ENCODE measurements at places on chromosomes 3 and 15.

DNA sequence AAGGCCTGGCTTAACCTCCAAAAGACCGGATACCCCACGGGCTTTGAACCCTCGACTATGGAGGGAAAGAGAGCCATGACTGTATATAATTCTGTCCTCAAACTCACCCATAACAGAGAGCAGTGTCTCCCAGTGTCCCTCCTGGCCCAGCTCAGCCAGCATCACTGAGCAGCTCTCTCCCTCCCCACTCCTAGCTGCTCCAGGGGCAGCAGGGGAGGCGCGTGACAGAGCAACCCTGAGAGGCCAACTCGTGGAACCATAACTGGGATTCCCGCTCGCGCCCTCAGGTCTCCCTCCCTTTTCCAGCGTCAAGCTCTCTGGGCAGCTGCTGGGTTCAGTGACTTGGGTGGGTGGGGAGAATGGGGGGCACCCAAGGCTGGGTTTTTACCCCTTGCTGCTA is 561 bp upstream of the CPLX3 start:
- no peak for DNase-seq

GRCh38 chr3:64131725-64132469 is 93.4 kb downstream of the PRICKLE2 start:
- DNase-seq = no peak

GRCh38 chr3:171586274-171586673 is 126.1 kb upstream of the TNIK start:
- no peak for DNase-seq

- no peak for DNase-seq
Measured at GRCh38 chr3:60392501-60392900, 858.8 kb downstream of the FHIT start.

DNA sequence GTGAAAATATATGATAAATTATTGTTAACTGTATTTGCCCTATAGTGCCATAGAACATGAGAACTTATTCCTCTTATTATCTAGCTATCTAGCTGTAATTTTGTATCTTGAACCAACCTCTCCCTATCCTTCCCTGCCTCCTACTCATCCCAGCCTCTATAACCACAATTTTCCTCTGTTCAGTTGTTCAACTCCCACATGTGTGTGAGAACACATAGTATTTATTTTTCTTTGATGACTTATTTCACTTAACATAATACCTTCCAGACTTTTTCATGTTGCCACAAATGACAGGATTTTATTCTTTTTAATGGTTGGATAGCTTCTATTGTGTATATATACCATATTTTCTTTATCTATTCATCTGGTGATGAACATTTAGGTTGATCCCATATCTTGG is 85.4 kb upstream of the SUCLG2 start:
- no peak for DNase-seq

GRCh38 chr3:20125897-20126296 is 60.1 kb downstream of the SGO1 start:
- no peak for DNase-seq

DNA sequence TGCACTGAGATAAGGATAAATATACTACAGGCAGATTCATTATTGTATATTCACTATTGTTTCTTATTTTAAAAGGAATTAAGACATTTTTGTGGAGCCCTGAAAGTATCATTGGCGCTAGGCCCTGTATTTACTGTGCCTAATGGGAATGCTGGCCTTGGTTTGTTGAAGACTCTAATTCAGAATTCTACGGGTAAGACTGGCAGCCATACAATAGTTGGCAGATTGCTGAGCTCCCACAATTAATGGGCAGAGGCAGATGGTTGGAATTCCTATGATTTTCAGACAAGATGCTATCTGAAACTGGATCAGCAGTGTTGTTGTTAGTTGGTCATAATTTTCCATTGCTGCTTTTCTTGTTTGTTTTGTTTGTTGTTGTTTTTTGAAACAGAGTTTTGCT is 14.7 kb downstream of the PGBD4 start:
- no peak for DNase-seq

DNA sequence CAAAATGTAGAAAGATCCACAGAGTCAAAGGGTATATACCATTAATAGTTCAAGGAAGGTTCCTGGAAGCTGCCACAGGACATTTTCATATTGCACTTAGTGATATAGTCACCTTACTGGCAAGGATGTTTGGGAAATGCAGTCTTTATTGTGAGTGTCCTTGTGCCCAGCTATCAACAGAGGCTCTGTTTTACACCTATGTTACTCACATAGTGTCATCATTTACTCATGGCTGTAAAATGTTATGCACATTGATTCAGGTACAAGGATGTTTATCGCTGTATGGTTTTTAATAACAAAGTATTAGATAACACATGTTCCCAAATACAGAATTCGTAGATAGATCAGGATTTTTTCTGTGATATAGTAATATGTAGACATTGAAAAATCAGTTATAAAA is 50.9 kb downstream of the ZPLD1 start:
- DNase-seq = no peak

DNA sequence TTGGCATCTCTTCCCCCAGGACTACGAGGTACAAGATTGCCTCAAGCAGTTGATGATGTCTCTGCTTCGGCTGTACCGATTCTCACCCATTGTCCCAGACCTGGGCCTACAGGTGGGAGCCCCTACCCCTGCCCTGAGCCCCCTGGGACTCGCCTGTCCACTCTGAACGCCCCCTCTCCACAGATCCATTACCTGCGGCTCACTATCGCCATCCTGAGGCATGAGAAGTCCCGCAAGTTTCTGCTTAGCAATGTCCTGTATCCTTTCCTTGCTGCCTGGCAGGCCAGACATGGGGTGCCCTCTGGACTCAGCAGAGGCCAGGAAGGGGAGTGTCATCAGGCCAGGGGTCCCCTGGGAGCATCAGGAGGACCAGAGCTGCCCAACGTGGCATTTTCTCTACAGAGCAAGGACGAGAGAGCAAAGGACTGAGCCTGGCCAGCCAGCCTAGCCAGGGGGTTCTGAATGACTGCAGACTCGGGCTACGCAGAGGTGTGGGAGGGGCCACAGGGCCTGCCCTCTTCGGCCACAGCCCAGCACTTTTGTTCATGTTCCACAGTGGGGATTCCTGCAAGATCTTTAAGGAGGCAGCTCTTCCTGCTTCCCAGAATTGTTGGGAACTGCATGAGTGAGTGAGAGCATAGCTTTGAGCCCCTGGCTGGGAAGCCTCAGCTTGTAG is 11.2 kb downstream of the RNF123 start:
- no peak for DNase-seq

GRCh38 chr3:102182162-102182561 is 252.7 kb upstream of the ZPLD1 start:
- DNase-seq = no peak

DNA sequence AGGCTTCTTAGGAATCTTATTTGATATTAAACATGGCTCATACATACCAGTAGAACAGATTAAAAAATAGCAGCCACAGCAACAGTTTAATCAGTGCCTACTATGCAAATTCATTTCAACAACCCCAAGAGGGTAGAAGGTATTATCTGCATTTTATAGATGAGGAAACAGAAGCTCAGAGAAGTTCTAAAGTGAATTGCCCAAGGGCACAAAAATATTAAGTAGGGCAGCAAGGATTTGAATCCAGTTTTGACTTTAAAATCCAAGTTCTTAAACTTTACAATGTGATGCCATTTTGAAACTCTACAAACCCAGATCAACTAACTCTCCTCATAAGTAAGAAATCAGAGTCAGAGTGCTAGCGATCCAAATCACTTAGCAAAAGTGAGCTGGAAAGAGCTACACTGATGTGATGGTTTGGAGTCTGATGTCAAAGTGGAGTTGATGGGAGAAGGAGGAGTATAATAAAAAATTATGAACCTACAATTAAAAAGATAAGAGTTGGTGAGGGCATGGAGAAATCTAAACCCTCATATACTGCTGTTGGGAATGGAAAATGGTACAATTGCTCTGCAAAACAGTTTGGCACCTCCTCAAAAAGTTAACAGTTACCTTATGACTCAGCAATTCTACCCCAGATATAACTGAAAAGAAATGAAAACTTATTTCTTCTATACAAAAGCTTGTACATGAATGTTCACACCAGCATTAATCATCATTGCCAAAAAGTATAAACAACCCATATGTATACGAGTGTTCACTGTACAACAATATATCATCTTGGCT is 51.0 kb upstream of the PLXND1 start:
- no peak for DNase-seq

DNA sequence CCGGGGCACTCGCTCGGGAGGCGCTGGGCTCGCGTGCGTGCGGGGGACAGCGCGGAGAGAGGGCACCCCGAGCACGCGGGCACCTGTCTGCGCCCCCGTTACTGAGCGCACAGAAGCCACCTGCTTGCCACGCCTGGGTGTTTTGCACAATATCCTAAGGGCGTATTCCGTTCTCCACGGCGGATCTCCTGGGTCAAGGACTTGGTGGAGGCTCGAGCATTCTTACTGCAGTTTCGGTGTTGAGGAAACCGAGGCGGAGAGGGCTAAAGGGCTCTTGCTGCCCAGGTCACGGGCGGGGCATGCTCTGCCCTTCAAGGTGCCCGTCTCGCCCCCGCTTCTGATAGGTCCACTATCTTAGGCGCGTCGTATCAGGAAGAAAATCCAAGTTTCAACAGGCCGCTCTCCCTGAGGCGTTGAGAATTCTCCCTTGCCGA is 526 bp downstream of the GPD1L start:
- DNase-seq = no peak

DNA sequence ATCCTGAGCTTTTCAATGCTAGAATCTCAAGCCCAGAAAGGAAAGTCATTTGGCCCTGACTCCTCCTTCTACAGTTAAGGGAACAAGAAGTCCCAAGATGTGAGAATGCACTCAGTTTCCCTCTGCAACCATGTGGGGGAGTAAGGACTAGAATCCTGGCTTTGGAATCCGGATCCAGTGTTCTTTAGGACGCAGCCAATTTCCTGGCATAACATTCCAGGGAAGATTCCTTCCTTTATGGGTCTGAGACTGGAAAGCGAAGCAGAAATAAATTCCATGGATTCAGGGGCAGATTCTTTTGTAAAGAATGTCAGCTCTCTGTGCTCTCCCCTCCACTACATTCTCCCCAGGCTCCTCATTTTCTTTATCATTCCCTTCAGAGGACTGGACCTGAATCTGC is 151.8 kb upstream of the SOX14 start:
- DNase-seq = no peak

- DNase-seq = no peak
Measured at GRCh38 chr3:51538115-51538458, 432 bp upstream of the RAD54L2 start.

DNA sequence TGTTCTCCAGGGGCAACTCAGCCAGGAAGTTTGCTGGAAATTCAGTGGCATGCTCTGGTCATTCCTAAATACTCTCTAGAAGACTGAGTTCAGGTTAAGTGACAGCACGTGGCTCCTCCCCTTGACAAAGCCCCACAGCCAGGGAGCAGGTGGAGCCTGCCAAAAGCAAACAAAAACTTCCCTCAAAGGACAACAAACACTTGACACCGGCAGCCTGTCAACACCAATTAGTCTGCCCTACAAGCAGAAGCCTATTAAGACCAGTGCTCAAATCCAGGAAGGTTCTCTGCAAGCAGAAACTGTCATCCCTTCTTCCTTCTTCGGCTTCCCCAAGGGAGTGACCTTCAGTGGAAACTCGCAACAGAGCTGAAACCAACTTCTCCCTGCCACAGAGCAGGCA is 5.0 kb downstream of the MEX3B start:
- no peak for DNase-seq

GRCh38 chr3:49840388-49840787 is 16.0 kb downstream of the TRAIP start:
- no peak for DNase-seq

DNA sequence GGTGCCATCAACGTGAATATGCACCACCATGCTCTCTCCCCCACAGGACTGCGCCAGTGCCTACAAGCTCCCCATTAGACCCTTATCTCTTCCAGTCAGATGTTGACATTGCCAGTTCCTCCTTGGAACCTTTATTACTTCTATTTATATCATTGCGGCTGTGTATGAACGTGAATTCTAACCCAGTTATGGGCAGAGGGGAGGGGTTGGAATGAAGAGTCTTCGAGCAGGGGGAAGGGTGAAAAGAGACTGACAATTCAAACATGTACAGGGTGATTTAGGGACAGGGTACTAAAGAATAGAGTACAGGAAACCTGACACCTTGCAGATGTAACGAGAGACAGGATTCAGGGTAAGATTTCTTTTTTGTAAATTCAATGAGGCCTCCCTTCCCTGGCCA is 41.8 kb upstream of the ST6GAL1 start:
- no peak for DNase-seq

DNA sequence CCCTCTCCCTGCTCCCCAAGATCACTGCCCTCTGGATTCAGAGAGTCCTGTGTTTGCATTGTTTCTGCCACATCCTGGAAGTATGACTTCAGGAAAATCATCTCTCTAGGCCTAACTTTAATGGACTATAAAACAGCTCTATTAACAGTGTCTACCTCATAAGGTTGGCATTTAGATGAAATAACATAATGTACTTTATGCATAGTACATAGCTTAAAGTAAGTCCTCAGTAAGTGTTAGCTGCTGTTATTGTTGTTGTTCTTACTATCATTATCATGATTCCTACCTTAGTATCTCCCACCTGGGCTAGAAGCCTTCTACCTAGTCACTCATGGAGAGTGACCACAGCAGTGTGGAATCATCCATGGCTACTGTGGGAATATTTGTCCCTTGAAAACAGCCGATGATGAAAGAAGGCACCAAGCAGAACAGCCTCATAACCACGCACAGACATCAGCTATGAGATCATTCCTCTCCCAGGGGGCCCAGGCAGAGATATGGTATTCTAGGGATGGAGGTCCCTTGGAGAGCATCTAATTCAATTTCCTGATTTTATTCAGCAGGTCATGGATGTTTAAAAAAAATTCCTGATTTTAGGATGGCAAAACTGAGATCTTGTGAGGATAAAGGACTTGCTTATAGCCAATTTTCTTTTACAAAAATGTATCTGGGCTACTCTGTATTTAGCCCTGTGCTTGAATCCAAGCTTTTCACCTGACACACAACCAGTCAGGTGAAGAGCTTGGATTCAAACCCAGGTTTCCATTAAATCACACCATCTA is 1.9 kb downstream of the FSD2 start:
- DNase-seq = no peak

DNA sequence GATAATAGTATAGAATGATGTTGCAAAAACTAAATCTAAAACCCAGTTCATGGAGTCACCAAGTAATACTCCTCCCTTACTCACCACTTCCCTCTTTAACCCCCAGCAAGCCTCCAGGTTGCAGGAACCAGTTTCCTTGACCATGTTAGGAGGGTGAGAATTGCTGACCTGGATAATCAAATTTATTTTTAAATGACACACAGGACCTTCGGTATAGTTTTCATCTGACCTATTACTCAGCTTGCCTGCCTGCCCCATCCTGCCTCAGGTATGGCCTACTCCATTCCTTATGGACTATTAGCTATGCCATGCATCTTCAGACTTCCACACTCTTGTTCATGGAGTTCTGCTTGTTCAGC is 883 bp downstream of the RTP4 start:
- DNase-seq = no peak

GRCh38 chr3:16060945-16061344 is 113.5 kb upstream of the GALNT15 start:
- DNase-seq = peak; percentile 41
